ENCODE measurements at places on chromosomes 1 and 21.

GRCh38 chr21:35467566-35467965 is 418.5 kb upstream of the RUNX1 start:
- DNase-seq: no peak

GRCh38 chr1:204647114-204647804 is 38.3 kb downstream of the LRRN2 start:
- DNase-seq: no peak

GRCh38 chr1:157963713-157964112 is 29.7 kb upstream of the KIRREL1 start:
- peak; percentile 51 for DNase-seq

DNA sequence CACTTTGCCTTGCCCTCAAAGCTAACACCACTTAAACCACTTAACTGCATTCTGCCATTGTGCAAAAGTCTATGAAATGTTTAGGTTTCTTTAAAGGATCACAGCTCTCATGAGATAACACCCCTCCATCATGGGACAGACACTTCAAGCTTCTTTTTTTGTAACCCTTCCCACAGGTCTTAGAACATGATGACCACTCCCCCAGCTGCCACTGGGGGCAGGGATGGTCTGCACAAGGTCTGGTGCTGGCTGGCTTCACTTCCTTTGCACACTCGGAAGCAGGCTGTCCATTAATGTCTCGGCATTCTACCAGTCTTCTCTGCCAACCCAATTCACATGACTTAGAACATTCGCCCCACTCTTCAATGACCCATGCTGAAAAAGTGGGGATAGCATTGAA is 7.7 kb downstream of the ADAMTS1 start:
- DNase-seq: no peak

DNA sequence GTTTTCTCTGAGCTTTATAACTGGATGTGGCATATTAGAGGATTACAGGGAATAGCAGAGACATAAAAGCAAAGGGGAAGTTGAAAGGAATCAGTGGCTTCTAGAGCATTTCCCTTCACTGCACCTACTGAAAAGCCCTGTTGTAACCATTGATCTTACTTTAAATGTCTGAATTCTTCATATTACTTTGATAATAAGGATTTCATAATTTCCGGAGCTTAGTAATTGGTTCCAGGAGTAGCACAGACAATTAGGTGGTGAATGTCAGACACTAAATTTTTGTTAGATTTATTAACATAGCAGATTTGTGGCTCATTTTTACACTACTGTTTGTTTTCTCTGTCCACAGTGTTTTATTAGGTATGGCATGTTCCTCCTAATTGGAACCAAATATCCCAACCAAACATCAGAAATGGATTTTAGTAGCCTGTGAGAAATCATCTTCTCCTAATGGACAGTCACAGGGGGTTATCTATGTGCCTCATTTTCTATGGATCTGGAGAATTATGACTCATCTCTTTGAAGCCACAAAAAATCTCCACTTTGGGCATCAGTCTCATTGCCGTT is 100.5 kb downstream of the GIPC2 start:
- no peak for DNase-seq

DNA sequence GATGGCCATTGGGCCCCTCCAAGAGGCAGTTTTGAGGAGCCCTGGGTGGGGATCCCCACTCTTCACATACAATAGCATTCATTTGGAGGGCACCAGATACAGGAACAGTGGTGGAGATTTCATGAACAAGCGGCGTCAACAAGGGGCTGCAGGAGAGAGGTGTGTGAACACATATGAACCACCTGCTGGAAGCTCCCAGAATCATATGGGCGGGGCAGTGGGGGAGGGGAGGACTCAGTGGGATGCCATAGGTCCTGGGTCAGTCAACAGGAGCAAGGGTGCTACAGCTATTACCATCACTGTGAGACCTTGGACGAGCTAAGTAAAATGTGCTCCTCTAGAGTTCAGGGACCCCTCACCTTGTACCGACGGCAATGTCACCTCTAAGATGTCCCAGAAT is 100.4 kb upstream of the IRF2BP2 start:
- no peak for DNase-seq

DNA sequence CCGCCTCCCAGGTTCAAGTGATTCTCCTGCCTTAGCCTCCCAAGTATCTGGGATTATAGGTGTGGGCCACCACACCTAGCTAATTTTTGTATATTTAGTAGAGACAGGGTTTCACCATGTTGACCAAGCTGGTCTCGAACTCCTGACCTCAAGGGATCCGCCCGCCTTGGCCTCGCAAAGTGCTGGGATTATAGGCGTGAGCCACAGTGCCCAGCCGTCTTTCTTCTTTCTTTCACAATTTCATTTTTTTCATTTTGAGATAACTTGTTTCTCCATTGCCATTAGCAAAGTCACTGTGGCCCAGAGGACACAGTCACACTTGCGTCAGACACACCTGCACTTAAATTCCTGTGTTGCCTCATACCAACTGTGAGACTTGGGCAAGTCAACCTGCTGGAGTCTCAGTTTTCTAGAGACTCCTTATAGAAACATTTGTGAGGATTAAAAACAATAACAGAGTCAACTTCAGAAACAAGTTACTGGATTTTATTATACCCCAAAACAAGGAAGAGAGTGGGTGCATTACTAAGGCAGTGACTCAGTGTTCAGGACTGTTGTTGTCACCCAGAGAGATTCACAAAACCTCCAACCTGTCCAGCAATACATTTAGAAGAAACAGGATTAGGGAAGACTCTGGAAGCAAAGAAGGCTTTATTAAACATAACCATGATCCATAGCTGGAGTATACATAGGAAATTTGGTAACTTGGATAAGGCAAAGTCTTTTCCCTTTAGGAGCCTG is 2.6 kb downstream of the TEDDM1 start:
- DNase-seq: no peak

DNA sequence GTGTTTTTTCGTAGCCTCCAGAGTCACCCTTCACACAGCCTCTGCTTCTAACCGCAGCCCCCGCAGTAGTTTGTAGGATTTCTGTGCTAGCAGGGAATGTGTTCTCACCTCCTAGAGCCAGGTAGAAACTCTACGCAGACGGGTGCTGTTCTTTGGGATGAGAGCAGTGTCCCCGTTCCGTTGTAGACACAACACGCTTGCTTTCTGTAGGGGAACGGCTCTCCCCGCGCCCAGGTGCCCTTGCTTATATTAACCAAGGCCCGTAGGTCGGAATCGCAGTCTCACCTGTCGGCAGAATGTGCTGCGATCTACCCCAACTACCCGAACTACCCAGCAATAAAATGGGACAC is 111.8 kb upstream of the NBPF11 start:
- no peak for DNase-seq

- no peak for DNase-seq
Observed at GRCh38 chr1:205450448-205450847, 5.4 kb downstream of the BLACAT1 start.

DNA sequence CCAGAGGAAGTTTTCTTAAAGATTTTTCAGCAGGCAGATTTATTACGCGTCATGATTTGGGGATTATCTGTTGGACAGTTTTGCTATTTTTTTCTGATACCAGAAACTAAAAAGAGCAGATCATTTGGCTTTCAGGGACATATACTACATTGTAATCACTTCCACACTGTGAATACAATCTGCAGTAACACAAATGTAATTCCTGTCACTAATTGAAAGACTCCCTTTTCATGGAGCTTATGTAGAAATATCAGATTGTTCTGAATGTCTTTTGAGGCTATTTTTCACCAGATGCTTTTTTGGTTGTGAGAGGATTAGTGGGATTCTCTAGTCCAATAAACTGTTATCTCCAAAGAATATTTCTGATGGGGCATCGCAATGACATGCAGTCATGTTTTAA is 464.2 kb downstream of the DISC1 start:
- no peak for DNase-seq

GRCh38 chr1:231171623-231172197 is 9.9 kb downstream of the TRIM67 start:
- no peak for DNase-seq

- DNase-seq: no peak
Observed at GRCh38 chr1:153877112-153877511, 45.7 kb downstream of the GATAD2B start.

GRCh38 chr1:80218112-80218511 is 1211.6 kb upstream of the ADGRL4 start:
- no peak for DNase-seq

DNA sequence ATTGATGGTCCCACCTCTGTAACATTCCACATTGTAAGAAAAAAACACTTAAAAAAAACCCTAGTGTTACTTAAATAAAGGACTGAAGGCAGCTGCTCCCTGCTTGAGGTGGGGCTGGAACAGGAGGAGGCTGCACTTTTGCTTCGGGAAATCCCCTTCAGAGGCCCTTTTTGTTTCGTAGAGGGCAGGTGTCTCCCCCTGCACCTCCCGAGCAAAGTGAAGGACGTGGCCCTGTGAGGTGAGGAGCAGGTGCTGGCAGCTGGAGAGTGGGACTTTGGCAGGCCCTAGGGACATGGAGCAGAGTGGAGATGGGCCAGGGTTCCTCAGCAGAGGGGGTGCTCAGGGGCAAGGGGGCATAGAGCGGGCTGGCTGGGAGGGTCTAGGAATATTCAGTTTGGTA is 33.4 kb upstream of the WNT4 start:
- DNase-seq: peak; percentile 26

GRCh38 chr1:119419109-119419508 is 4.2 kb downstream of the HSD3B2 start:
- no peak for DNase-seq

- no peak for DNase-seq
Observed at GRCh38 chr1:59831529-59831928, 16.8 kb downstream of the HOOK1 start.

- no peak for DNase-seq
Observed at GRCh38 chr1:147769106-147769505, 8.7 kb upstream of the GJA5 start.

DNA sequence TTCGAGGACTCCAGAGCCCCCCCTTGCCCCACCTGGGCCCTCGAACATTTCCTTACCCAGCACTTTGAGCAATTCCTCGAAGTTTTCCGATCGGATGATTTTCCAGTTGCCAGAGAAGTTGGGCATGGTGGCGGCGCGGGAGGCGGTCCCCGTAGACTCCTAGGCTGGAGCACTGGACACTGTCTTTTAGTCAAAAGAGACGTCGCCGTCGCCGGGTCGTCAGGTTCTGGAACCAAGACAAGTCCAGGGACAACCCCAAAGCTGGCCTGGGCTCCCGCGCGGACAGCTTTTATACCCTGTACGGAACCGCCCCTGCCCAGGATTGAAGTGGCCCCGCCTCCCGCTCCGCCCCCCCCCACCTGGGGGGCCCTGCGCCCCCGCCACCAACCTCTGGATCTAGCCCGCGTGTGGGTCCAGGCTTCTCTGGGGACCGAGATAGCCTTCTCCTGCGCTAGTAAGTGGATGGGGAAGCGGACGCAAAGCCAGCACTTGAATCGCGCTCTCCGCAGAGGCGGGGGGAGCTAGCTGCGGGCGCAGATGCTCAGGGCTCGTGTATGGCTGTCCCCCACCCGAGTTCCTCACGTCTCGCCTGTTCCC is at the start of gene CRABP2:
TSS of gene CRABP2 (minus strand) at position 263 of the 597 bp plus-strand sequence. CDS start at position 126, 137 bp downstream.
- peak; percentile 17 for DNase-seq

DNA sequence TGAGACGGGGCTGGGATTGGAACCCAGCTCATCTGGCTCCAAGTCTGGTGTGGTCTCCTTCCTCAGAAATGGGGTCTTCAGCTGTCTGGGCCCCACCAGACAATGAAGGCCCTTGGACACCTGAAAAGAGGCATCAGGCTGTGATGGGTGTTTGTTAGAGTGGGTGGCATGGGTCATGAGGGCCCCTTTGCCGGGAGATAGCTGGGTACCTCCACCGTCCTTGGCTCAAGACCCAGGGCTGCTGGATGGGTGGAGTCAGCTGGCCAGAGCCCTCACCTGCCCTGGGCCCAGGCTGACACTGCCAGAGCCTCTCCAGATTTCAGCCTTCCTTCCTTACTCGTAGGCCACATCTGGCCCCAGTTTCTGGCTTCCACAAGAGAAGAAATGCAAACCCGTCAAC is 13.4 kb upstream of the TTC22 start:
- no peak for DNase-seq

DNA sequence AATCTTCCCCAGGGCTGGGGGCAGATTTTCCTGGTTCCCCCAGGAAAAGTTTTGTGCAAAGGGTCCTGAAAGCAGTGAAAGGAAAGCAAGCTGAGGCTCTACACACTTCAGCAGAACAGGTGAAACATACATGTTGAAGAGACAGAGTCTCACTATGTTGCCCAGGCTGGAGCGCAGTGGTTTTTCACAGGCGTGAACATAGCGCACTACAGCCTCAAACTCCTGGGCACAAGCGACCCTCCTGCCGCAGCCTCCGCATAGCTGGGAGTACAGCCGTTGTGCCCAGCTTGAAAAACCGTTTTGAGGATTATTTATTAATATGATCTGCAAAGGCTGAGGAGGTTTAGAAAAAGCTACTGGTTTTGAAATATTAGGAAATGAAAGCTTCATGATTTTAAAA is 11.8 kb downstream of the PRDM15 start:
- no peak for DNase-seq

- DNase-seq: no peak
Observed at GRCh38 chr1:9466780-9467758, 72.2 kb upstream of the SLC25A33 start.

GRCh38 chr1:168146626-168147025 is 9.9 kb upstream of the GPR161 start:
- DNase-seq: no peak

GRCh38 chr1:7517611-7518330 is 253.3 kb upstream of the VAMP3 start:
- DNase-seq: no peak

DNA sequence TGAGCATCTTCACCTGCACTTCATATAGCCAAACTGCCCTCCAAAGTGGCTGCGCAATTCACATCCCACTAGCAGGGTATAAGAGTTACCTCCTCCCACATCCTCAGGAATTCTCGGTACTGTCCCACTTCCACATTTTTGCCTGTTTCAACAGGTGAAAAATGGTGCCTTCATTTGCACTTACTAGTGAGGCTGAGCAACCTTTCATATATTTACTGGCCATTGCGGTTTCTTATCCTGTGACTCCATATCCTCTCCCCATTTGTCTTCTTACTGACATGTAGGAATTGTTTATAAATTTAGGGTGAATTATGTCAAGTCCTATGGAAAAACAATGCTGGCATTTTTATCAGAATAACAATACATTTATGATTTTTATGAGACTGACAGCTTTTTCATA is 61.9 kb downstream of the NIBAN1 start:
- DNase-seq: no peak

DNA sequence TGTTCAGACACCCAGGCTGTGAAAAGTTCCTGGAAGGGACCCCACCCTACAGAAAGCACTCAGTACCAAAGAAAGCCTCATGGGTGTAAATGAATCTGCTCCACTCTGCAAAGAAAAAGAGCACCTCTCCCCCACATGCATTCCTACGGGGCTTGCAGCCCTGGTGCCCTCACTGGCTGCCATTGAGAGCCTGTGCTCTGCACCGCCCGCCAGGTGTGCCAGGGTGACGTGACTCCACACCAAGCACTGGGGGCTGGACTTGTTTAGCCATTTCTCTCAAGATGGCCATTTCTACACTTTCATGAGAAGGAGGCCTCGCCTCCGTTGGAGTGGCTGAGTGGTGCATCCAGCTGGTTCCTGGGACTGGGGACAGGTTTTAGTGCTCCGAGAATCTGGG is 380.5 kb upstream of the VAMP3 start:
- DNase-seq: no peak

- DNase-seq: no peak
Observed at GRCh38 chr1:229131243-229132105, 139.4 kb upstream of the RAB4A start.

Measured in stimulated activated CD4-positive, alpha-beta T cell treated with anti-CD3 and anti-CD28 coated beads, Interleukin-4, amount 100 ng/mL, for 24 hours (primary cell).